Right forelimb (tissue), 1 donor: ENCODE measurements at places on chromosomes 5 and 9.

DNA sequence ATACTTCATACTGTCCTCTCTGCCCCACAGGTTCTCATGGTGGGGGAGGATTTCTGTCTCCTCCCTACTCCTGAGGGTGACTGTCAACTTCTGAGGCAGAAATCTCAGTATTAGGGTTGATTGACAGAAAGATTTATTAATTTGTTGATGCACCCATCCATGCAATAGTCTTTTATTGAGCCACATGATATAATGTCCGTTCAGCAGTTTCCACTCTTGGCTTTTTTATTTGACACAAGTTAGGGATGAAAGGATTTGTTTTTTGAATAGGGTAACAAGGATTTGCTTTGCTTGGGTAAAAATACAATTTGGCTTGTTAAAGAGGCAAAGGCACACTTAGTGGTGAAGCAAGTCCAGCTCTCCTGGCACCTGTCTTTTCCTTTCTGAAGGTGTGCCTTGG lies 125.0 kb downstream of the ADAMTSL1 start:
- no peak for DNase-seq

- DNase-seq, result no peak
Observed at GRCh38 chr9:38706493-38706892, 13.4 kb downstream of the FAM240B start.

- no peak for DNase-seq
Observed at GRCh38 chr5:94692581-94692980, 74.1 kb downstream of the SLF1 start.

DNA sequence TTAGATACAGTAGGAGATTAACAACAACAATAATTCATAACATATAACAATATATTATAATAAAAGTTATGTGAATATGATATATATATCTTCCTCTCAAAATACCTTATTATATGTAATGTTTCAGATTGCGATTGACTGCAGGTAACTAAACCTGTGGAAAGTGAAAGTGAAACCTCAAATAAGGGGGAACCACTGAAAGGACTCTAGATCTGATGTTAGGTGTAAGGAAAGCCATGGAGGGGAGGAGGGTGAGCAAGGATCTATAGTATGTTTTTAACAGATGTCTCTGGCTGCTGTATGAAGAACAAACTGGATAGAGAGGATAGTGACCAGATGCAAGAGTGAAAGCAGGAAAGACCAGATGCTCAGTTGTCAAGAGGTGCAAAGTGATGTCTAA lies 5.8 kb upstream of the FSTL4 start:
- DNase-seq, result no peak

DNA sequence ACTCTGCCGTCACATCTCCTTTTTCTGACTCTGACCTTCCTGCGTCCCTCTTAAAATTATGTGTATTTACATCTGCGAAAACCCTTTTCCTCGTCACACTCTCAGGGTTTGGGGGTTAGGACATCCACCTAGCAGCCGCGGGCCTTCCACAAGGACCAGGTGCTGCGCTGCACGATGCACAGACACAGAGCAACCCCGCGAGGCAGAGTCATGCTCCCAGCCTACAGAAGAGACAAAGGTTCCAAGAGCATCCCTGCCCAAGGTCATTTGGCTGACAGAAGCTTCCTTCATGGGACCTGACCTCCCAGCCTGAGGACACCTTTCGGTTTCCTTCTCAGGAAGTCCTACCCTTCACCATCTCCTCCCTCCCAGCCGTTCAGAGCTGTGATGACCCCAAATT lies 118.6 kb upstream of the SARDH start:
- no peak for DNase-seq

GRCh38 chr9:98146101-98146991 lies 27.3 kb upstream of the TRIM14 start:
- DNase-seq, result no peak

- DNase-seq, result no peak
Observed at GRCh38 chr5:132334812-132335211, 34.7 kb upstream of the SLC22A5 start.

- no peak for DNase-seq
Observed at GRCh38 chr5:72237415-72237814, 82.6 kb downstream of the MRPS27 start.

GRCh38 chr9:121895818-121896544 lies 197.1 kb downstream of the TTLL11 start:
- DNase-seq, result no peak

- DNase-seq, result no peak
Observed at GRCh38 chr5:107058235-107058634, 612.5 kb downstream of the EFNA5 start.

- no peak for DNase-seq
Observed at GRCh38 chr9:124450931-124451661, 845 bp downstream of the ADGRD2 start.

GRCh38 chr9:136552117-136552703 lies 6.4 kb upstream of the NOTCH1 start:
- DNase-seq, result no peak

GRCh38 chr5:170100066-170100943 lies 5.4 kb upstream of the FOXI1 start:
- DNase-seq, result peak; percentile 92

- no peak for DNase-seq
Observed at GRCh38 chr9:78778861-78779374, 482.0 kb downstream of the PSAT1 start.

- peak; percentile 60 for DNase-seq
Observed at GRCh38 chr9:21668516-21668915, 133.9 kb upstream of the MTAP start.
